Fibroblast of villous mesenchyme (primary cell): ENCODE measurements at places on chromosomes 7 and 10.
A peak's percentile ranks its signal among the peaks of the same experiment; 100 is the strongest.

- DNase-seq, result no peak
Measured at GRCh38 chr10:95312257-95312656, 21.5 kb upstream of the PDLIM1 start.

GRCh38 chr7:142717453-142717852 is 31.8 kb upstream of the PRSS1 start:
- DNase-seq, result no peak

GRCh38 chr10:130495891-130496636 is 359.9 kb downstream of the GLRX3 start:
- peak; percentile 0 for DNase-seq

GRCh38 chr10:24012249-24012803 is 196.6 kb upstream of the KIAA1217 start:
- no peak for DNase-seq

DNA sequence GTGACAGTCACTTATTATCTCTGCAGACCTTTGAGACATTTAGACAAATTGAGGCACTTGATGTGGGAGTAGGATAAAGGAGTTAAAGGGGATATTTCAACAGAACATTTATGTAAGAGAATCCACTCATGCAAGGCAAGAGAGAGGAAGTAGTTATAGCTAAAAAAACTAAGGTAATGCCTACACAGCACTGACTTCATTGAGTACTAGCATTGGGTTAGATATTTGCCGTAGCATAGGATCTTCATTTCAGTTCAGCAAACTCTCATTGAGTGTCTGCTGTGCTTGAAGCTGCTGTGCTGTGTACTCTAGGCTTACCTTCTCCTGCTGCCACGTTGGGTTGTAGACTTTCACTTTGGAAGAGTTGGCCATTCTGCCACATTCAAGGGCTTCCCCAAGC is 10.5 kb upstream of the ENTPD1 start:
- no peak for DNase-seq

GRCh38 chr7:12199363-12199762 is 11.7 kb upstream of the TMEM106B start:
- DNase-seq, result peak; percentile 73

DNA sequence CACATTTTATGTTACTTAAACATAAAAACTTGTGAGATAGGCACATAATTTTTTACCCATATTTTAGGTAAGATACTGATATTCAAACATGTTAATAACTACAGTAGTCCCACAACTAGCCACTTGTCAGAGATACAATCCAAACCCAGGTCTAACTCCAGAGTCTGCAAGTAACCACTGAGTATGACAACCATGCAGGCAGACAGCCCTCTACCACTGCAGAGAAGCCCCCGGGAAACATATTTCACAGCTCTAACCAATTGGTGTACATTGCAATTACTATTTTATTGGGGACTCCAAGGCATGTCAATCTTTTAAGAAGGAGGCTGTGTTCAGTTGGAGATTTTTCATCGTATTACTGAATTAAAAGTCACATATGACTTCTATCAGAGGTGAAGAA is 107.2 kb upstream of the FAM133B start:
- DNase-seq, result no peak

- no peak for DNase-seq
Measured at GRCh38 chr10:73793456-73793855, 8.1 kb downstream of the ZSWIM8 start.

DNA sequence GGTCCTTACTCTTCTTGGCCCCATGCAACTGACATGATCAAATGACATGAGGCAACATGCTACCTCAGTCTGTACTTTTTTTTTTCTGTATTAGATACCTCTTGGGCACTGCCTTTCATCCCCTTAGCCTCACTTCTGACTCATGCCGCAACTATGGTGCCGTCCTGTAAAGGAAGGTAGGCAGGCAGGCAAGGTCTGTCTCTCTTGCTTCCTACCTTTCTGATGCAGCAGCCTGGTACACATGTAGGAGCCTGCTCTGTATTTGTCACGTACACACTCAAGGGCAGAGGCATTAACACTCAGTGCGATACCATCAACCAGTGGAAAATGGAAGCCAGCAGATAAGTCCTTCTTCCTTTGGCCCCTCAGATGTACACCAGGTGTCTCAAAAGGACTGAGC is 146.7 kb downstream of the ATE1 start:
- DNase-seq, result no peak
